ENCODE measurements at places on chromosomes 7 and 10. TPM values are rescaled to one million over a fixed set of nuclear protein-coding genes. Genes with fewer than 3 reads are reported as not detected.

The GFRA1 gene
- 5.9 TPM for total RNA-seq

The FBXL13 gene
- total RNA-seq, result 0.51 TPM

The ZP3 gene
- not detected for total RNA-seq

The C7orf57 gene
- total RNA-seq, result not detected

The LRRC18 gene
- total RNA-seq, result not detected

The ACSL5 gene
- 6.0 TPM for total RNA-seq

The SMKR1 gene
- total RNA-seq, result not detected

DNA sequence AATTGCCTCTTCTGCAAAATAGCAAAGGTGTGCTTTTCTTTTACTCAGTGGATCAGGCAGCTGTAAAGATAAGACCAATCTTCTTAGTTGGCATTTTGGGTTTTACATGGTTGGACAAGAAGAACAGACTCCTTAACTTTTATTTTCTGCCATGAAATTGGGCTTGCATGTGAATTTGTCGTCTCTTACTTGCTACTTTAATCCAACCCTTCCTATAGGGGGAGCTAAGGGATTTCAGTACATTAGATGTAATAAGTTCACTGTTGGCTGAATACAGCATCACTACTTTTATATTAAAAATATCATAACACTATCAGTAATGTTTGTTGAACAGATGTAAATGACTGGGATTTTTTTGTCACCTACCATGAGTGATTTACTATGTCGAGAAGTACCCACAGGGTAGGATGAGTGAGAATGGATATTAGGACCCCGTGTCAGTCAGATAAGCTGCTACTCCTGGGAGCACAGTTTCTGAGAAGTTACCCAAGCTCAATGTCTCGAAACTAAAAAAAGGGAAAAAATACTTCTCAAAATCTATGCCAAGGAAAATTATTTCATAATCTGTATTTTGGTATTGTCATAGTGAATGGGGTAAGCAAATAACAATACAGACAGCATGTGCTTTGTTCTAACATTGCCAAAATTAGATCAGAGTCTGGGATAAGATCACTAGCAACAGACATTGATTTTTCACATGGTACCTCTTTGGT lies 127.4 kb upstream of the AGR3 start:
- no peak for DNase-seq

- DNase-seq, result no peak
These were observed 27.9 kb upstream of the CUL1 start for GRCh38 chr7:148670807-148671206.

DNA sequence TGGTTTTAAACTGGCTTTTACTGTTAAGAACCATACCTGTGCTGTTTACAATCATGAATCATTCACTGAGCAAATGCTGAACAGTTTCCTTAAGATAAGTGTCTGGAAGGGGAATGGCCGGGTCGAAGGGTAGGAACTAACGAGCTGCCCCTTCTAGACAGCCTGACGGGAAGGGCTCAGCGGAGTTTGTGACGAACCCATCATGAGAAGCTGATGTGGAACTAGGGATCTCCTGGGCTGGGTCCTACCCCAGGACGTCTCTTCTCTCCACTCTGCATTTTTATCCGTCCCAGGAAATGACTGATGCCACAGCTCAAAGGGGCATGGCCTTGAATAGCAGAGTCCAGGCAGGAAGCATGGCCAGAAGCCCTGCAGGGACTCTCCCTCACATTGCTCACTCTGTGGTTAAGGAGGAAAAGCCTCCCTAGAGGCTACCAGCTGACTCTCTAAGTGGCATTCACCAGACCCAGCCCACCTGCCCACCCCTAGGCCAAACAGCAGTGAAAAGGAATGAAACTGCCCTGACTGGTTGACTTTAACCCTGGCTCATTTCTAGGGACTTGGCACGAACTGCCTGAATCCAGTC lies 112.0 kb downstream of the PFKFB3 start:
- no peak for DNase-seq

DNA sequence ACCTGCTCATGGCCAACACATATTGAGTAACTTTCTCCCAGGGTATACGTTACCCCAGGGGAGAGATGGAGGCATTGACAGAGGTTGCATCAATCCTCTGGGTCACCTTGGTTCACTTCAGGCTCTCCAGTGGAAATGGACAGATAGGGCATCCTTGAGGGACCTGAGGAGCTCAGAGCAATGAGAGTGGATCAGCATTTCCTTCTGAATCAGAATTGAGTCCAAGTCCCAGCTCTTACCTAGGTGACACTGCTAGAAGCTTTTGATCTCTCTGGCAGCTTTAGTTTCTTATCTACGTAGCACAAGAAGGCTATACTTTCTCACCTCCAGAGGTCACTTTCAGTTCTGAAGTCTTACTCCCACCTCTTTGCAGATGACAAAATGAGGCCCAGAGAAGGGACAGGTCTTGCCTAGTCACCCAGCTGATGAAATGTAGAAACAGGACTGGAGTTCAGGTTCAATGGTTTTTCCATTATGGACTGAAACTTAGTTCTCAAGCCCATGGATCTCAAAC lies 35.2 kb downstream of the PANK1 start:
- no peak for DNase-seq

DNA sequence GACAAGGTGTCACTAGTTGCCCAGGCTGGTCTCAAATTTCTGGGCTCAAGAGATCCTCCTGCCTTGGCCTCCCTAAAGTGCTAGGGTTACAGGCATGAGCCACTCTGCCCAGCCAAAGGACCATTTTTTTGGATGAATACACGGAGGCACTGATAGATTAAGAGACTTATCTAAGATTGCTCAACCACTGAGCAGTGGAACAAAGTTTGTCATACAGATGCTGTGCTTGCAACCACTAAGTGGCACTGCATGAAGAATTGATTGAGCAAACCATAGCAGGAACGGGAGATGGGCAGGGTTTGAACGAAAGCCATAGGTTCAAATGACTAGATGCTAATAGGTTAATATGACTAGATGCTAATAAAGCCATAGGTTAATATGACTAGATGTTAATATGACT lies 61.1 kb downstream of the EBLN1 start:
- DNase-seq, result no peak

- no peak for DNase-seq
These were observed 181.4 kb downstream of the GNAT3 start for GRCh38 chr7:80330434-80330833.

- DNase-seq, result peak; percentile 66
These were observed 83.0 kb upstream of the SEC61G start for GRCh38 chr7:54841772-54842697.

DNA sequence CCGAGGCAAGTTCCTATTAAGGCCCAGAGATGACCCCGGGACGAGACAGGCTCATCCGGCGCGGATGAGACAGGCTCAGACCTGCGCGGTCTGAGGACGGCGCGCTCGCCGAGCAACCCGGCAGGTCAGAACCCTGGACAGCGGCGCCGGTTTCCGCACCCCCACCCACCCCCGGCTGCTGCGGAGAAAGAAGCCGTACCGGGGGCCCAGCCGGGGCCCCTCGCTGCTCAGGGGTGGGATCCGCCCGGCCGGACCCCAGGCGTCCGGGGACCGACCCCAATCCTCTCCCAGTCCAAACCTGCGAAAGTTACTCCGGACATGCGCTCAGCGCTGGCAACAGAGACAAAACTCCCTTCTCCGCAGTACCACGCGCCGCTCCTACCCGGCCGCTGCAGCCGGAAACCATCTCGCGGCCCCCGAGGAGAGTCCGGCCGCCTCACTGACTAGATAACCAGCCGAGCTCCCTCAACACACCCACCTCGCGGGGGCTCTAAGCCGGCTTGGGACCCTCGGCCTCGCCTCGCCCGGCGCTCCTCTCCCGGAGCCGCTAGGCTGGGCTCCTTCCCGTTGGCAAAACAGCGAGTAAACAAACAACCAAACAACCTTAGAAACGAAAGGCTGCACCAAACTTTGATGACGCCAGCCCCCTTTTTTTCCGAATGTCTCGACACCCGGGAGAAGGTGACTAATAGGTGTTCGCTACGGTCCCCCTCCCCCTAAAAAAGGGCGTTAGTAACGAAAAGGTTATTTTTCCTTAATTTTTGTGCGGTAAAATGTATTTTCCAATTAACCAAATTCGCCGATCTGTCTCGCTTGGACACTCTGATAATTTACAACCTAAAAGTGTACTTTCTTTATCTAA lies 2.3 kb upstream of the DRGX start:
- peak; percentile 68 for DNase-seq

DNA sequence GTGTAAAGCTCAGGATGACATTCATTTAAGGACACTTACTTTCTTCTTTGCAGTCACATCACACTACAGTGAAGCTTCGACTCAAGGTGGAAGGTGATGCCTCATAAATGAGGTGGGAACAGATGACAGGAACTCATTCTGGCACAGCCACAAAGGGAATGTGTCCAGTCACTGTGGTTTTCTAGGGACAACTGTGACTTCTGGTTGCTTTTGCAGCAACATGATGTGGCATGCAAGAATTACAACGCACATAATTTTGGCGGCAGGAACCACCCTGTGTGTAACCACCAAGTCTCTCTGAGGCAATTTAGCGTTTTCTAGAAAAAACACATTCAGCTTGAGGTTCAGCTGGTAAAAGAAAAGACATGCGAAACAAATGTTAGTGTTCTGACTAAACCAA lies 32.0 kb upstream of the FERD3L start:
- no peak for DNase-seq

DNA sequence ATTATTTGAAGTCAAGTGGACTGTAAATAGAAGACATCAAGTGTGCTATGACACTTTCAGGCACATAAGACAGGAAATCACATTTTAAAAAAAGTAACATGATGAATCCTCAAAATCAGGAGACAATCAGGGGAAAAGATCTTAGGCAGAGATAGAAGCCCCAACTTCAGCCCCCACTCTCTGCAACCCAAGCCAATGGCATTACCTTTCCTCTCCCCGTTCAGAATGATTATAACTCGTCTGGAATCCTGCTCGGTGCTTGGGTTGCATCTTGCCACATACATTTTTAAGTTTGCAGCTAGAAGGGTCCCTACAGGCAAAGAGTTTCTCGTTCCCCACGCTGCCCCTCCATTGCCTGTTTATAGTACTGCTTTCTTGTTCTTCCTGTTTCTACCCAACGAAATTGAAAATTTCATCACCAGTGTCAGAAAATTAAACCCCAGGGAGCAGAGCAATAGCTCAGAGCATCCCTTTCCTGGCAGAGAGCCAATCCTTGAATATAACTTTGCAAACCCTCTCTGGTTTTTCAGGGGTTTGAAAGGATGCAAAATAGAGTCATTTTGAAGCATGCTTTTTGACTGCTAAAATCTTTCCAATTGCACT lies 260.5 kb upstream of the AOAH start:
- DNase-seq, result no peak

- no peak for DNase-seq
These were observed 142.9 kb upstream of the AHR start for GRCh38 chr7:17155529-17155928.

DNA sequence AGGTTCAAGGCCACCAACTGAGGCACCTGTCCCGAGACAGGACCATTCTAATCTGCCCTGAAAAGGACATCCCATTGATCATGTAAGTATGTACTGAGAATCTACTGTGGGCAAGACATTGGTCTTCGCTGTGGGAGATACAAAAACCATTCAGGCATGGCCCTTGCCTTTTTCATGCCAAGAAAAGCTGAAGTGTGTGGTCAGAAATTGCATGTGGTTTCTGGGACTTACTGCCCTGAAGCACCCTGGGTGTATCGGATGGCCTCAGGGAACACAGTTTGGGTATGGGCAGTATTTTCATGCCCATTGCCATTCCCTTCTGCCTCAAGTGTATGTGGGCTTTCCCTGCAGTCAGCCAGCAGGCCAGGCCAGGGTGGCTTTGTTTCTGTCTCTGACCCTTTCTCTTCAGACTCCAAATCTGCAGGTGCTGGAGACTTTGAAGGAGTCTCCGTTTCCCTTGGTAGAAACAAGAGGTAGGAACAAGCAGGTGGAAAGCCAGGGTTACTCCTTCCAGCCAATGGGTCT lies 285.7 kb downstream of the ZEB1 start:
- no peak for DNase-seq

GRCh38 chr10:17647326-17647725 lies 3.4 kb downstream of the STAM start:
- no peak for DNase-seq

DNA sequence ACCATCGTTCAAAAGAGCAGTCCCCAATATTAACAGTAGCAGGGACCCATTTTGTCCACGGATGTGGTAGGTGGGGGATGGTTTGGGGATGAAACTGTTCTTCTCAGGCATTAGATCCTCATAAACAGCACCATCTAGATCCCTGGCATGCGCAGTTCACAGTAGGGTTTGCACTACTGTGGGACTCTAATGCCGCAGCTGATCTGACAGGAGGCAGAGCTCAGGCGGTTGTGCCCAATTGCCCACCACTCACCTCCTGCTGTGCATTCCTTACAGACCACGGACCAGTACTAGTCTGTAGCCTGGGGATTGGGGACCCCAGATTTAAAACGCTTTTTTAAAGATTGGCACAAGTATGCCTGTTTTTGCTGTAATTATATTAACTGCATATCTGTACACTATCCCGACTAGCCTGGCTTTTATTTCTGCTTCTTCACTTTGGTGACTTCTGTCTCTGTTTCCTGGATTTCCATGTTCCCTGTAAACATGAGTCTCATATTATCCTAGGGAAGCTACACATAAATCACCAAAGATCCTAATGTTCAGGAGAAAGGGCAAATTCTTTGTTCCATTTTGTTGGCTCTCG lies 163.3 kb upstream of the AKR1E2 start:
- DNase-seq, result no peak

GRCh38 chr10:13567030-13567429 lies 19.7 kb upstream of the PRPF18 start:
- DNase-seq, result no peak

All from Right ventricle myocardium superior (tissue), 1 donor.